ENCODE measurements at places on chromosomes 16 and 17. TPM values are rescaled to one million over a fixed set of nuclear protein-coding genes. Genes with fewer than 3 reads are reported as not detected.

- H3K27ac ChIP-seq, result peak overlapping the region; percentile 96
- peaks cover 37% of the 10 kb centered on the region for H3K36me3 ChIP-seq
- peak; percentile 51 for DNase-seq
- H3K4me1 ChIP-seq, result peaks cover 72% of the 10 kb centered on the region
Observed at GRCh38 chr17:81513372-81513752, 763 bp upstream of the ACTG1 start.

Gene ZPBP2
- total RNA-seq, result not detected

DNA sequence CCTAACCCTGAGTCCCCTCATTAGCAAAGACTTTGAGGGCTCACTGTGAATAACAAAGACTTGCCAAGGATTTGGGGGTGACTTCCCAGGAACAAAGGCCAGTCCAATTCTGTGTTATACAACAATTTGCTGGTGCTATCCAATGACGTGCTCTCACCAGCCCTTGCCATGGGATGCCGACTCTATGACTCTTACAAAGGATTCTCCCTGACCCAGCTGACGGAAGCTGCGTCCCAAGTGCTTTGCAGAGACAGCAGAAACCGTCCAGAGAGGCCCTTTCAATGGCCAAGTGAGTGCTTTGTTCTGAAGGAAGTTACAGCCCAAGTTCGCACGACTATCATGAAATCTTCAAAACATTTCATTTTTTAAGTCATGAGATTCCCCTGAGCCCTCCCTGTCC lies 345.3 kb upstream of the TNRC6C start:
- no peak overlapping the region for H3K27ac ChIP-seq
- H3K4me3 ChIP-seq, result no peak overlapping the region
- DNase-seq, result no peak
- peaks cover 69% of the 10 kb centered on the region for H3K27me3 ChIP-seq
- no peaks in the 10 kb centered on the region for H3K36me3 ChIP-seq

DNA sequence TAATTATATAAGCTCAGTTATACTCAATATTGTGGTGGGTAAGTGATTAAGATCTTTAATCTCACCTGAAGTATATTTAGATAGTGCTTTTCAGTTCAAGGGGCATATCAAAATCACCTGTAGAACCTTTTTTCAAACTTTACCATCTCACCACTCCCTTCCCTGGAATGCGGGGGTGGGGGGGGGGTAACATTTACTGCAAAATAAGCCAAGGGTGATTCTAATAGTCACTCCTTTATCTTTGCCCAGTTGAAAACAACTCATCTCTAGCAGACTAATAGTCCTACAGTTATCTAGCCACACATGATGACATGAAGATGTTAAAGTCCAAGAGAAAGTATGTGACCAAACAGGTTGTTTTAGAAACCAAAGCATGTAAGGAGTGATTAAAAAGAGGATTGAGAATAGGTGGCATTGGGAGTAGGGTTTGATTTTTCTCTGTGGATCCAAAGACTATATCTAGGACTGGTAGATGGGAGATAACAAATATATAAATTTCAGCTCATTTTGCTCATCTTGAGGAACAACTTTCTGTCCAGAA lies 21.5 kb downstream of the LPCAT2 start:
- DNase-seq, result no peak
- H3K4me3 ChIP-seq, result no peak overlapping the region
- no peaks in the 10 kb centered on the region for H3K27me3 ChIP-seq
- no peak overlapping the region for H3K27ac ChIP-seq

Gene FDXR
- total RNA-seq, result 70.7 TPM

GRCh38 chr17:3808701-3809100 lies 7.7 kb upstream of the ITGAE start:
- no peaks in the 10 kb centered on the region for H3K4me1 ChIP-seq
- DNase-seq, result no peak
- H3K4me3 ChIP-seq, result no peak overlapping the region
- no peak overlapping the region for H3K27ac ChIP-seq

GRCh38 chr16:80671281-80671849 lies 130.6 kb downstream of the DYNLRB2 start:
- H3K27ac ChIP-seq, result no peak overlapping the region
- H3K36me3 ChIP-seq, result no peaks in the 10 kb centered on the region
- no peak for DNase-seq

- H3K27ac ChIP-seq, result no peak overlapping the region
- H3K36me3 ChIP-seq, result no peaks in the 10 kb centered on the region
- no peaks in the 10 kb centered on the region for H3K27me3 ChIP-seq
- no peaks in the 10 kb centered on the region for H3K4me1 ChIP-seq
Observed at GRCh38 chr17:21330436-21331160, 45.6 kb upstream of the KCNJ12 start.

GRCh38 chr17:36511216-36511615 lies 23.5 kb downstream of the MYO19 start:
- no peak overlapping the region for H3K27ac ChIP-seq
- H3K27me3 ChIP-seq, result no peaks in the 10 kb centered on the region
- peaks cover 97% of the 10 kb centered on the region for H3K36me3 ChIP-seq
- peaks cover 3% of the 10 kb centered on the region for H3K4me1 ChIP-seq
- no peak for DNase-seq

Gene ZFP3
- total RNA-seq, result 0.04 TPM

DNA sequence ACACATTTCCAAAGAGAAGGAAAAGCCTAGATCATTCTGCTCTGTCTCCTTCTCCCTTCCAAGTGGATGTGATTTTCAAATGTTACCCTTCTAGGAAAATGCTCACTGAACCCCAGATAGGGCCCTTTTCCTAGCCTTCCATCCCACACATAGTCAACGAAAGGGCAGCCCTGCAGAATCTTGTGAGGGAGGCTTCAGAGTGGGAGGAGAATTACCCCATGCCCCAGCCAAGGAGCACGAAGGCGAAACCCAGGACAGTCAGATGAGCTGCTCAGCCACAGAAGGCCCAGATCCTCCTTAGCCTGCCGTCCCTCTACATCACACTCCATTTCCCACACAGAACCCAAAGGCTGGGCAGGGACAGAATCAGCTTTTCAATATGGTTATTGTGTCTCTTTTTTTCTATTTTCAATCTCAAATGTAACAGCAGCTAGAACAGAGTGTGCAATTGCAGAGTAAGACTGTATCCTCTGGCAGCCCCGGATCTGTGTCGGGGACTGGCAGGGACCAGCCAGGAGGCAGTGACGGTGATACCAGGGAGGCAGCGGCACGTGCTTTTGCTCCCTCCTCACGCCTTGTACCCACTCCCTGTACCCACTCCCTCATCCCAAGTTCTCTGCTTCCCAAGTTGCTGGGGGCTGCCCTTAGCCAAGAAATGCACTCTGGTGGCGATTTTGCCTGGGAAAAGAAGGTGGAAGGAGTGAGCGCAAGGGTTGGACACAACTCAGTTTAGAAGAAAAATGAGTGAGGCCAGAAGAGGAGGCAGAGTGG lies 3.7 kb upstream of the SDK2 start:
- H3K27me3 ChIP-seq, result no peaks in the 10 kb centered on the region
- no peak overlapping the region for H3K4me3 ChIP-seq
- DNase-seq, result no peak
- H3K36me3 ChIP-seq, result no peaks in the 10 kb centered on the region

Measured in K562 (cell line).